ENCODE measurements at places on chromosomes 13 and 19. TPM values are rescaled to one million over a fixed set of nuclear protein-coding genes. Genes with fewer than 3 reads are reported as not detected.

The CACNA1A gene
- polyA plus RNA-seq = 0.22 TPM

The EFNB2 gene
- 0.05 TPM for polyA plus RNA-seq

The RNF17 gene
- not detected for polyA plus RNA-seq

The VASP gene
- polyA plus RNA-seq = 53.4 TPM

The TNFSF11 gene
- 0.33 TPM for polyA plus RNA-seq

The RDH8 gene
- polyA plus RNA-seq = not detected

The TMEM238 gene
- 2.4 TPM for polyA plus RNA-seq

The MYH14 gene
- polyA plus RNA-seq = not detected

The KLK8 gene
- polyA plus RNA-seq = not detected

The SIGLEC7 gene
- 0.57 TPM for polyA plus RNA-seq
